ENCODE measurements at places on chromosomes 5 and 9. TPM values are rescaled to one million over a fixed set of nuclear protein-coding genes. Genes with fewer than 3 reads are reported as not detected.
A peak's percentile ranks its signal among the peaks of the same experiment; 100 is the strongest.

The TMOD1 gene
- total RNA-seq = 4.9 TPM

DNA sequence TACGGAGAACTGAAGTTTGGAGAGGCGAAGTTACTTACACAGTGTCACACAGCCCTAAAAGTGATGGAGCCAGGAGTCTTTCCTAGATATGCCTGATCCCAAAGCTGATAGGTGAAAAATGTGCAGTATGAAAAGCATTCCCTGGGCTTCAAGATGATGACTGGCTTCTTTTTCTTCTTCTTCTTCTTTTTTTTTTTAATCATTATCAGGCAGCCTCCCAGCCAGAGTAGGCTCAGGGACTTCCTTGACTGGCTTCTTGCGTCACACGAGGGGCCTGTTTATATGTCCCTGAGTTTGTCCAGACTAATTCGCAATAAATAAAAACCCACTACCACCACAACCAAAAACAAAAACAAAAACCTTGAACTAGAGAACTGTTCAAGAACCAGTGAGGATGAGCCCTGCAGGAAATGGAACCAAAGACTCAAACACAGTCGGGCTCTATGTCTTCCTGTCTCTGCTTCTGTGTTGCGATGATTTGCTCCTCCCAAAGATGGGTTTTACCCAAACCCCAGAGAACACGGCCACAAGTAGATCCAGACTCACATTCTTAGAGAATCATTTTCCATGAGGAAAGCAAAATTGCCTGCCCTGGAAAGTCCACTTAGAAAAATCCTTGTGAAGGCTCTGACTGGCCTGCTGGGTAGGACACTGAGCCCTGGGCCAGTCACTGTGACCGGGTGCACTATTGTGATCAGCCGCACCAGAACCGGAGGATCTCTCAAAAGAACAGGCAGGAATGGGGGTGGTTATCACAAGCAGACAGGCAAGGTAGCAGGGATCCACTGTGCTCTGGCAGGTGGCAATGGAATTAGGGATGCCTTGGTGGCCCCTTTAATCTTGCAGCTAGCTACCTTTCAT, 38.0 kb upstream of the ADAM19 start:
- no peaks in the 10 kb centered on the region for H3K27me3 ChIP-seq
- H3K27ac ChIP-seq = no peak overlapping the region
- no peaks in the 10 kb centered on the region for H3K36me3 ChIP-seq
- DNase-seq = no peak
- no peak overlapping the region for H3K4me3 ChIP-seq
- H3K4me1 ChIP-seq = no peaks in the 10 kb centered on the region

GRCh38 chr9:134743853-134744252, 102.2 kb downstream of the COL5A1 start:
- H3K4me3 ChIP-seq = no peak overlapping the region
- DNase-seq = no peak
- H3K36me3 ChIP-seq = no peaks in the 10 kb centered on the region
- no peak overlapping the region for H3K27ac ChIP-seq
- no peaks in the 10 kb centered on the region for H3K4me1 ChIP-seq

The SLC23A1 gene
- total RNA-seq = 7.0 TPM

DNA sequence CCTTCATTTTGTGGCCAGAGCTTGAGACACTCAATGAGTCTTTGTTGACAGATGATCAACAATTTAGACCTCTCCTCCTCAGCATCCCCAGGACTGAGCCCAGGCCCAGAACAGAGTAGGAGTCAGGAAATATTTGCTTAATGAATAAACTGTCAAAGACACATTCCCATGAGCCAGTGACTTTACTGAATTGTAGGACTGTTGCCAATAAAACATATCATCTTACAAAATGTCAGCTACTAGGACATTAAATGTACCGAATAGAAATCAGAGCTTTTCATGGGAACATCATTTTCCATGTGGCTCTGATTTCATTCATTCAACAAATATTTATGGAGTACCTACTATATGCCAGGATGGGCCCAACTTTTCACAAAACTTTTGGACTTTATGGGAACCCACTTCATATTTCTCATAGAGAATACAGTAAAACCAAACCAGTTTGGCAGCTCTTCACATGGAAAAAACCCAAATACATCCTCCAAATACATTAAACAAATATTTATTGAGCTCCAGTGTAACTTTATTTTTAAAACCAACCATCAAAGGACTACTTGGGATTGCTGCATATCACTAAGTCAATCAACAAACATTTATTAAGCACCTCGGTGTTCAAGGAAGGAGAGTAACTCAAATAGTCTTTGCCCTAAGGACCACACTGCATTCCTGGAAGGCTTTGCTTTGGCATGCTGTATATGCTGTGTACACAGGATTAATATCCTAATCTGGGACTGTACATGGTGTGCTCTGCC, 11.4 kb downstream of the VDAC1 start:
- DNase-seq = no peak
- peaks cover 7% of the 10 kb centered on the region for H3K4me1 ChIP-seq
- peaks cover 8% of the 10 kb centered on the region for H3K36me3 ChIP-seq
- no peaks in the 10 kb centered on the region for H3K27me3 ChIP-seq
- no peak overlapping the region for H3K4me3 ChIP-seq

The SKP1 gene
- 235 TPM for total RNA-seq

DNA sequence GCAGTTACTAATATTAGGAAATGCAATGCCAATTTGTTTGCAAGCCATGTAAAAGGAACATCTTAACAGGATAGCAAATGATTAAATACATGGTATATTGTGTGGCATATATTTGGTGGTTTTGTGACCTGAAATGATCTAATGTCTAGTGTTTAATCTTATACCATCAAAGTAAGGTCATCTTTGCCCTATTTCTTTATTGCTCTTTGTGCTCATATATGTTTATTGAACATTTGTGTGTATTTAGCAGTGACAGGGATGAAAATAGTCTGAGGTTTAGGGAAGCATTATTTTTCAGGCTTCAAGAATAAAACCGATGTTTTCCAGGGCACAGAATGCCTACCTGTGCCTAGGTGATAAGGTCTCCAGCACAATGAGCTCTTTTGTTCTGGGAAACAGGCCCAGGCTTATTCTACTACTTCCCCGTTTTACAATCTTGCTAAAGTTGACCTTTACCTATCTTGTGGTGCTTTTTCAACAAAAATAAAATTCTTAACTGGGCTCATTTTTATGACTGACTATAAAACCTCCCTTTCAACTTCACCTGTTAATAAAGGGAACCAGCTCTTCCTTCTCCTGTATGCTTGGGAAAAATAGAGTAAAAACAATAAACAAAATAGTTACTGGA, 105.6 kb upstream of the ANKH start:
- H3K4me3 ChIP-seq = no peak overlapping the region
- no peaks in the 10 kb centered on the region for H3K27me3 ChIP-seq
- H3K4me1 ChIP-seq = peaks cover 4% of the 10 kb centered on the region
- peak; percentile 61 for DNase-seq

DNA sequence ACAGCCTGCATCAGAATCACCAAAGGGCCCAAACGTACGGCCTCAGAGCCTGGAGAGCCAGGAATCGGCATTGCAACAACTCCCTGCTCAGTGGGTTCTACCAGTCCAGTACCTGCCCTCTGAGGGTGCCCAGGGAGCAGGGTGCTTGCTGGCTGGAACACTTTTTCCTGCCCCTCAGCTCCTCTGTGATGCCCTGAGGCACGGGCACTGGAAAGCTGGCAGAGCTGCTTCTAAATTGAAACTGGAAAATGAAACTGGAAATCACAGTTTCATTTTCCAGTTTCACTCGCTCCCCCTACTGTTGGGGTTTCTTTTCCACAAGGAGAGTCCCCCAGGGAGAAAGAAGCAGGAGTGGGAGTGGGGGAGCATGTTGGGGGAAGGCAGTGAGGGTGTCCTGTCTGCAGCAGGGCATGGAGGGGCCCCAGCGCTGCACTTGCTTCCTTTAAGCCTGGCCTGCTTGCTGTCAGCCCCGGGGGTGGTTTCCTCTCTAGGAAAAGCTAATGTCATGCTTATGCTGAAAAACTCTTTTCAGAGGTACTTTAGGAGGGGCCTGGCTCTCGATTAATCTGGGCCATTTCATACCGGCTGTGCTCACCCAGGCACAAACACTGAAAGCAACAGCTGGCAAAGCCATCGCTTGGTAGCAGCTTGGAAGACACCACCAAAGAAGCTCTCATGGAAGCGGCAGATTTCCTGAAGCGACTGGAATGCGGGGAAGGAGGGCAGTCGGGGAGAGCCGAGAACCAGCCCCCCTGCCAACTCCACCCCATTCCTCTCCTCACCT, 26.2 kb downstream of the IRF1 start:
- no peaks in the 10 kb centered on the region for H3K27me3 ChIP-seq
- no peak overlapping the region for H3K4me3 ChIP-seq
- H3K36me3 ChIP-seq = no peaks in the 10 kb centered on the region
- H3K4me1 ChIP-seq = peaks cover 37% of the 10 kb centered on the region

The GPRIN1 gene
- 2.1 TPM for total RNA-seq

DNA sequence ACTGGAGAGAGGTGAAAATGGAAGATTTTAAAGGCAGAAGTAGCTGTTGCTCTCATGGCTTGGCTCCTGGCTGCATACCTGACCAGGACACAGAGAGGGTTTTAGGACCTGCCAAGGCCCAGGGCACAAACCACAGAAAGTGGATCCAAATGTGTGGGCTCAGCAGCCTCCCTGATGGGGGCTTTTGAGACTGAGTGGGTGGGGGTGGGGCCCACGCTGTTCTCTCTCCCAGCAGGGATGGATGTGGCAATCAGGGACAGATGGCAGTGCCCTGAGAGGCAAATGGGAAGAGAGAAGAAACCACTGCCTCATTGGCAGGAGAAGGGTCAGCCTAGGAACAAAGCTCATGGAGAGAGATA, 34.9 kb upstream of the TIFAB start:
- DNase-seq = no peak
- H3K36me3 ChIP-seq = no peaks in the 10 kb centered on the region
- no peak overlapping the region for H3K27ac ChIP-seq
- peaks cover 53% of the 10 kb centered on the region for H3K27me3 ChIP-seq
- no peak overlapping the region for H3K4me3 ChIP-seq
- no peaks in the 10 kb centered on the region for H3K4me1 ChIP-seq

GRCh38 chr5:18325431-18325830, 691.2 kb downstream of the TAF11L14 start:
- no peaks in the 10 kb centered on the region for H3K27me3 ChIP-seq
- H3K27ac ChIP-seq = no peak overlapping the region
- no peaks in the 10 kb centered on the region for H3K36me3 ChIP-seq

Data from colonic mucosa (tissue), 4 donors.